Stimulated activated CD8-positive, alpha-beta memory T cell treated with anti-CD3 and anti-CD28 coated beads, Interleukin-12 subunit alpha, Interleukin-12 subunit beta, amount 100 ng/mL, for 4 hours (primary cell): ENCODE measurements at places on chromosomes 5 and 9.

- DNase-seq = no peak
Measured at GRCh38 chr5:173869316-173869715, 18.8 kb upstream of the CPEB4 start.

- DNase-seq = no peak
Measured at GRCh38 chr5:98106116-98107031, 667.1 kb upstream of the RGMB start.

- DNase-seq = no peak
Measured at GRCh38 chr5:10400831-10401230, 40.8 kb upstream of the ROPN1L start.

DNA sequence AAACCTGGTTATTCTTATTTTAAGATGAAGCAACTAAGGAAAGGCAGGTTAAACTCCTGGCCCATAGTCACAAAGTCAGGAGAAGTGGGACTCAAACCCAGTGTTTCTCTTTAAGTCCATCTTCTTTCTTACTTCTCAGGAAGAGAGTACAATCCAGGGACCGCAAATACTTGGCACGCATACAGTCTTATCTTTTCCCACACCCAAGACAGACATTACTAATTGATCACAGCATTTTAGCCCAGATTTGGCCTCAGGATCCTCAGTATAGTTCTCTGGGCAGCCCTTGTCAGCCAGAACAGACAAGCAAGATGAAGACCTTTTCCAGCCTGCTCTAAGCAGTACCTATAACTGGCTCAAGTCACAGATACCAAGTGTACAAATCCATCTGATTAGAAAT lies 125.5 kb upstream of the RAI14 start:
- DNase-seq = no peak

- DNase-seq = no peak
Measured at GRCh38 chr5:158422653-158423515, 563.9 kb upstream of the CLINT1 start.

DNA sequence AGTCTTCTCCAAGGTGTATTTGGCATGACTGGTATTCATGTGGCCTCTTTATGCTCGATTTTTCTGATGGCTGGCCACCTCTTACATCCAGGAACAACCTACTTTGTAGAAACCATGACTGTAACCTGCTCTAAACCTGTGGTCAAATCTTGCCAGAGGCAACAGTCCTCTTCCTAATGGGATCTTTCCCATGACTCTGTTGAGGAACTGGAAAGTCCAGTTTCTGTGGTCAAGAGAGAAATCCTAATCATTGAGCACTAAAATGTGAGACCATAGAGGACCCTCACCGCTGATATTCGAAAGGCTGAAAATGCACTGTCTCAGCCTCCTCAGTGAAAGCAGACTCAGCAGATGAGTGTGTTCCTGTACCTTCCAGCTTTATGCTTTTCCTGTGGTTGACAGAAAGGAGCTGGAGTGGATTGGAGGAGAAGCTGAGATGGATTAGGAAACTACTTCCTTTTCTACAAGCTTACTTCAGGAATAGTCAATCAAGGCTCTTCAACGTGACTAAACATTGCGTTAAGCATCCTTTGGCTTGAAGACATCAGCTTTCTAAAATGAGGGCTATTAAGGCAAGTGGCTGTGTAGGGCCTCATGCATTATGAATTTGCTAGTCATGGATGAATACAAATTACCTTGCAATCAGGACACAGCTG lies 69.7 kb upstream of the DAPK1 start:
- DNase-seq = no peak

DNA sequence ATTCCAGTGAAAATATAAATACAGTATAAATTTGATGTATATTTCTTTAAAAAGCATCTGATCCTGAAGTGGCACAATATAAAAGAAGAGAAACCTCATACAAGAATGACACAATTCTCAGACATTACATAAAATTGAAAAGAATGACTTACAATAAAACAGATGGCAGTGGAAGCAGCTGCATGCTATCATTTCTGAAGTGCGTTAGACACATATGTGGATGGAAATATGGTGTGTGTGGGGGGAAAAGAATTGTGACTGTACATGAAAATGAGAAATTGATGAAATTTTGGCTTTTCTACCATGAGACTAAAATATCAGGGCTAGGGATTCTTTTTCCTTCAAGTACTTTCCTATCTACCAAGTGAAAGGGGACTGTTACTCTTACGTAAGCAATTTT lies 45.9 kb upstream of the CDH18 start:
- DNase-seq = no peak

DNA sequence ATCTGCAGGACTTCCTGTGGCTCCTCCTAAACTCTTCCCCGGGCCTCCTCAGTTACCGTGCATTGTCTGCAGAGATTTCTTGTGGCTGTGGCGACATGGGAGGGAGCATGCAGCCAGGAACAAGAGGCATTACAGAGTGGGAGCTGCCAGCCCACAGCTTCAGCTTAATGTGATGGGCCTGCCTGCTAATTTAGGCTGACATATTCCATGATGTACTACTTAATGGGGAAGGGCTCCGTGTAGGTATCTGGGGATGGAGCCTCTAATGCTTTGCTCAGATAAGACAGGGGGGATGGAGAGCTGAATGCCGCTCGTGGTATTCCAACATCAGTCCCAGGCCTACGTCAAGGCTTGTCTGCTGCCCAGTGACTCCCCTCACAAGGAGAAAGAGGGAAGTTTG lies 137.6 kb upstream of the GPR151 start:
- no peak for DNase-seq

DNA sequence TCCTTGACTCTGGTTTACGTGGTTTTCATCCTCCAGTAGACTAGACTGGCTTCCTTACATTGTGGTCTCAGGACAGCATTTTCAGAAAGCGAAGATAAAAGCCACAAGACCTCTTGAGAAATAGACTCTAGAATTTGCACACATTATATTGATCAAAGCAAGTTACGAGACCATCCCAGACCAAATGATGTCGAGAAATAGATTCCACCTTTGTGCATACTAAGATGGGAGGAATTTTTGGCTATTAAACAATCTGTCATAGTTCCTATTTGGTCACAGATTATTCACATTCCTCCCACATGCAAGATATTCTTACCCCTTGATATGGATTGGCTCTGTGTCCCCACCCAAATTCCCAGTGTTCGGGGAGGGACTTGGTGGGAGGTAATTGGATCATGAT lies 65.6 kb downstream of the TEX10 start:
- DNase-seq = no peak

GRCh38 chr5:1013948-1014301 lies 5.3 kb downstream of the NKD2 start:
- DNase-seq = no peak

GRCh38 chr5:151696470-151697061 lies 9.9 kb upstream of the SPARC start:
- DNase-seq = no peak

DNA sequence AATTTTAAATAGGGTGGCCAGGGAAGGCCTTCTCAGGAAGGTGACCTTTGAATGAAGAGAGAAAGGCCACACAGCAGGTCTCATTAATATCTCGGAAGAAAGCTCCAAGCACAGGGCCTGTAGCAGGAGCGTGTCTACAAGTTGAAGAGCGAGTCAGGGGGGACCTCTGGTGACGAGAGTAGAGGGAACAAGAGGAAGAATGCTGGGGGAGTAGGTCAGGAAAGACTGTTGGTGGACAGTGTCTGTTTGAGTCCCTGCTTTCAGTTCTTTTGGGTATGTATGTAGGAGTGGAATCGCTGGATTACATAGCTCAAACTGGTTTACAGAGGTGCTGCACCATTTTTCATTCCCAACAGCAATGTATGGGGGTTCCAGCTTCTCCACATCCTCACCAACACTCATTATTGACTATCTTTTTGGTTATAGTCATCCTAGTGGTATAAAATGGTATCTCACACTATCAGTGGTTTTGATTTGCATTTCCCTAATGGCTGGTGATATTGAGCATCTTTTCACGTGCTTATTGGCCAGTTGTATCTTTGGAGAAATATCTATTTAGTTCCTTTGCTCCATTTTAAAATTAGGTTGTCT lies 55.8 kb downstream of the NUP214 start:
- no peak for DNase-seq

GRCh38 chr9:116589392-116590354 lies 97.4 kb upstream of the TRIM32 start:
- DNase-seq = no peak

DNA sequence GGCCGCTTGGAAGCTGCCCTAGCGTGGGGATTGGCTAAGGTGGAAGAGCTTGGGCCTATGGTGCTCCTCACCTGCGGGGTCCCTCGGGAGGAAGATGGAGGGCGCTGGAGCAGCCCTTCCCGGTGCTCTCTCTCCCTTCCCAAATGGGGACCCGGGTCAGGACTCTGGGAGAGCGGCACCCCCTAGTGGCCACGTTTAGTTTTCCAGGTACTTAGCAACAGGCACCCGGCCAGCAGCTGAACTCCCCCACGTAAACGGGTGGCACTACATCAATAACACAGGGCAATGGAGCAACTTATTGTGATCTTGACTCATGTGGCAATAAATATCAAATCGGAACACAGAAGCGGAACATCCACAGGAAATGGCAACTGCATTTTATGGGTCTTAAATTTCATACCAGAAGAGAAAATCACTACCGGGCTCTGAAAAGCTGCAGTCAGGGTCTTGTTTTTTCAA lies 316.6 kb downstream of the AGTPBP1 start:
- DNase-seq = no peak

- no peak for DNase-seq
Measured at GRCh38 chr9:79123415-79123814, 448.4 kb upstream of the TLE4 start.

DNA sequence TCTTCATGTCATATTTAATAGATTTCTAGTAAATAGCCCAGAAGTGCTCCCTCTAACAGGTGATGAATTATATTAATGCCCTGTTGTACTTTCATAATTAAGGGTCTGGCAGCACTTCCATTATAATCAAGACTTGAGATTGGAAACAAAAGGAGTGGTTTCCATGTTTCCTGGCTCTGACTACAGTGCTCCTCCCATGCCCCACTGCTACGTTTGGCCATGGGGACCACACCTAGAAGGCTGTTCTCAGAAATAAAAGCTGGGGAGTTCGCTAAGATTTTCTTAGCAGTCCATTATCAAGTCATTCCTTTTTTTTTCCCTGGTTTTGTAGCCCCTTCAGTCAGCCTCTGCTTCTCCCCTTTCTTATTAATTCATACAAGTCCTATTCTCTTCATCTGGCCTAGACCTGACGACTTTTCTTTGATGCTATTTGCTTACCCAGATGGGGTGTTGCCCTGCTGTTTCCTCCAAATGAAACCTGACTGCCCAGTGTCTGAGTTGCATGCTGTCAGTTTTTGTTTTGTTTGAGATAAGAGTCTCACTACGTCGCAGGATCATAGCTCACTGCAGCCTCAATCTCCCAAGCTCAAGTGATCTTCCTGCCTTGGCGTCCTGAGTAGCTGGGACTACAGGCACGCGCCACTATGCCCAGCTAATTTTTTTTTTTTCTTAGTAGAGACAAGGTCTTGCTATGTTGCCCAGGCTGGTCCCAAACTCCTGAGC lies 312.1 kb upstream of the EFNA5 start:
- DNase-seq = no peak

- no peak for DNase-seq
Measured at GRCh38 chr5:56145106-56145505, 88.0 kb downstream of the ANKRD55 start.

GRCh38 chr5:144484124-144484897 lies 313.6 kb downstream of the KCTD16 start:
- DNase-seq = no peak

DNA sequence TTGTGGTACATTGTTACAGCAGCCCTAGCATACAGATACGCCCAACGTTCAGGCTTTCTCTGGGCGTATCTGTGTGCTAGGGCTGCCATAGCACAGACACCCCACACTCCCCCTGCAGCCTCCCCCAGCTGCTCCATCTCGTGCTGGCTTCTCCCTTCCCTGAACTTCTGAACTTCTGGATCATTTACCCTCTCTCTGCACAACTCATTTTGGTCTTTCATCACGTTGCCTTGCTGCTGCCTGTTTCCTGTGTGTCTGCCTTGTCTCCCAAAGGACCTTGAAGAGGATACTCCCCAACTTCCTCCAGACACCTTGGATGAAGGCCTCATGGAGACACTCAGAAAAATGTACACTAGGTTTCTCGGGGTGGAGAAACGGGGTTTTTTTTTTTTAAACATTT lies 37.3 kb downstream of the SLIT3 start:
- DNase-seq = no peak

GRCh38 chr9:81716409-81716808 lies 27.1 kb upstream of the TLE1 start:
- DNase-seq = no peak

- DNase-seq = no peak
Measured at GRCh38 chr9:114309096-114309495, 13.8 kb upstream of the ORM1 start.
